Transverse colon (tissue), 4 donors: ENCODE measurements at places on chromosomes 2 and 18. TPM values are rescaled to one million over a fixed set of nuclear protein-coding genes. Genes with fewer than 3 reads are reported as not detected.

The RPE gene
- 50.0 TPM for total RNA-seq

The CRYGA gene
- total RNA-seq = not detected

The SERPINB4 gene
- not detected for total RNA-seq

The KCNK3 gene
- total RNA-seq = 0.37 TPM

- no peak for DNase-seq
- no peaks in the 10 kb centered on the region for H3K4me1 ChIP-seq
- H3K36me3 ChIP-seq = no peaks in the 10 kb centered on the region
Measured at GRCh38 chr2:180033993-180034894, 27.1 kb upstream of the CWC22 start.

GRCh38 chr18:22170421-22171257 lies 1.2 kb downstream of the GATA6 start:
- peak; percentile 43 for DNase-seq
- H3K27ac ChIP-seq = peak overlapping the region; percentile 91
- peaks cover 21% of the 10 kb centered on the region for H3K4me1 ChIP-seq
- peak overlapping the region; percentile 37 for H3K4me3 ChIP-seq
- peaks cover 98% of the 10 kb centered on the region for H3K27me3 ChIP-seq
- no peaks in the 10 kb centered on the region for H3K36me3 ChIP-seq

DNA sequence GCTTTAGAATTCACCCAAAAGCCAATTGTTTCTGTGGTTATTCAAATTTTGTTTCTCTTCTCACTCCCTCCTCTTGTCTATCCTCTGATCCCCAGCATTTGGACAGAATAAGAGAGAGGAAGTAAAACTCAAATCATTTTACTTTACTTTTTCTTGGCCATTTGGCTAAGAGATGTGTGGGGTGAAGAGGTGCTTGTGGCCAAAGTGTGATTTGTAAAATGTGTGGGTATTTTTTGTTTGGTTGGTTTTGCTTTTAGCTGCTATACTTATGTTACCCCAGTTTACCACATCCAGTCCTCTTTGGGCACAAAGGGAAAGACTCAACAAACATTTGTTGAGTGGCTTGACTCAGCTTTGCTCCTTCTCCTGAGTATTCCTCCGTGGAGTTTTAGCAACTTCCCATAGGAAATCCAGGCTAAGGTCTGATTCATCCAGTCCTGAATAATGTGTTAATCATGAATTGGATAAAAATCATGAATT lies 109.1 kb upstream of the CYP1B1 start:
- no peaks in the 10 kb centered on the region for H3K36me3 ChIP-seq
- no peaks in the 10 kb centered on the region for H3K27me3 ChIP-seq
- no peak overlapping the region for H3K27ac ChIP-seq
- H3K4me3 ChIP-seq = no peak overlapping the region
